ENCODE measurements at places on chromosomes 1 and 21.

DNA sequence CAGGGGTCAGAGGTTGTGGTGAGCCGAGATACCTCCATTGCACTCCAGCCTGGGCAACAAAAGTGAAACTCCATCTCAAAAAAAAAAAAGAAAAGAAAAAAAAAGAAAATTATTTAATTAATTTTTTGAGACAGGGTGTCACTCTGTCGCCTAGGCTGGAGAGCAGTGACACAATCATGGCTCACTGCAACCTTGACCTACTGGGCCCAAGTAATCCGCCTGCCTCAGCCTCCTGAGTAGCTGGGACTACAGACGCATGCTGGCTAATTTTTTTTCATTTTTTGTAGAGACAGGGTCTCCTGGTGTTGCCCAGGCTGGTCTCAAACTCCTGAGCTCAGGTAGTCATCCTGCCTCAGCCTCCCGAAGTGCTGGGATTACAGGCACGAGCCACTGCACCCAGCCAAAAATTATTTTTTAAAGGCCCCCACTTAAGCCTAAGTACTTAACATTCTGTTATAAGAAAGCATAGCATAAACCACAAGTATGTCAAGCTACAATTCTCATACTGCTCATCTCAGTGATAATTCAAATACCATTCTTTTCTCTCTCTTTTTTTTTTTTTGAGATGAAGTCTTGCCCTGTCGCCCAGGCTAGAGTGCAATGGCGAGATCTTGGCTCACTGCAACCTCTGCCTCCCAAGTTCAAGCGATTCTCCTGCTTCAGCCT is 19.9 kb downstream of the NUCKS1 start:
- DNase-seq, result no peak

- DNase-seq, result no peak
Observed at GRCh38 chr1:25042331-25043227, 112.5 kb upstream of the RUNX3 start.

DNA sequence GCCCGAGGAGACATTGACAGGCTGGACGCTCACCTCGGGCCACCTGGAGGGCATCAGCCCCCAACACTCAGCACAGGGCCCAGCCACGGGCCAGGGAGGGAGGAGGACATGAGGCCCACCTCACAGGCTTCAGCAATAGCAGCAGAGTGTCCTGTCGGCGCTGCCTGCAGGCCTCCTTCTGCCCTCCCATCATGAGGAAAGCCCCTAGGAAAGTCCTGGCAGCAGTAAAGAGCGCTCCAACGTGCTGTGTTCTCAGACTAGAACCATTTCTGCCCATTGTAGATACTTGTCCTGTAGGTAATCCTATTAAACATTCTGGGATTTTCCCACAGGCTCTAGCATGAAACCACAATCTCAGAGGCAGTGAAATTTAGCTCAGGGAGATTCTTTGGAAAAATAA is 62.0 kb upstream of the GALNT2 start:
- DNase-seq, result no peak

- no peak for DNase-seq
Observed at GRCh38 chr1:87278825-87279535, 49.7 kb upstream of the LMO4 start.

DNA sequence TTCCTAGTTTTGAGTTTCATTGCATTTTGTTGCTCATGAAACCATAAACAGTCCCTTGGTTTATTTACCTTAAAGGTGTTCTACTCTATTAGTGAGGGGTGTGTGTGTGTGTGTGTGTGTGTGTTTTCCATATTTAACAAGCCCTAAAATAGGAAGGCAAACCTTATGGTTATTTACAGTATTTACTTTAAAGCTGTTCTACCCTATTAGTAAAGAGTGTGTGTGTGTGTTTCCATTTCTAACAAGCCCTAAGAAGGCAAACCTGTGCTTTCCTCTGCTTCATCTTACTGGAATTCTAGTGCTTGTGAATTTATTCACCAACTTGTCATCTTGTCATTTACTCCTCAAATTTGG is 53.6 kb downstream of the CTTNBP2NL start:
- DNase-seq, result no peak

DNA sequence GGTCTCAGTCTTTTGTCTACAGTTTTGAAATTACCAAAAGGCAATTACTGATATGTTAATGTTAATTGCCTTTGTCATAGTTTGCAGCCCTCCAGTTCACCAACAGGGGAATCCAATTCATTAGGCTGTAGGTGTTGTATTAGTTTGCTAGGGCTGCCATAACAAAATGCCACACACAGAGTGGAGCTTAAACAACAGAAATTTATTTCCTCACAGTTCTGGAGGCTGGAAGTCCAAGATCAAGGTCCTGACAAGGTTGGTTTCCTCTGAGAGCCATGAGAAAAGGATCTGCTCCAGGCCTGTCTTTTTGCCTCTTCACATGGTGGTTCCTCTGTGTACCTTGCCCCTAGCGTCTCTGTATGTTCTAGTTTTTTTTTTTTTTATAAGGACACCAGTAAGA is 1.3 kb downstream of the RTCA start:
- DNase-seq, result no peak

DNA sequence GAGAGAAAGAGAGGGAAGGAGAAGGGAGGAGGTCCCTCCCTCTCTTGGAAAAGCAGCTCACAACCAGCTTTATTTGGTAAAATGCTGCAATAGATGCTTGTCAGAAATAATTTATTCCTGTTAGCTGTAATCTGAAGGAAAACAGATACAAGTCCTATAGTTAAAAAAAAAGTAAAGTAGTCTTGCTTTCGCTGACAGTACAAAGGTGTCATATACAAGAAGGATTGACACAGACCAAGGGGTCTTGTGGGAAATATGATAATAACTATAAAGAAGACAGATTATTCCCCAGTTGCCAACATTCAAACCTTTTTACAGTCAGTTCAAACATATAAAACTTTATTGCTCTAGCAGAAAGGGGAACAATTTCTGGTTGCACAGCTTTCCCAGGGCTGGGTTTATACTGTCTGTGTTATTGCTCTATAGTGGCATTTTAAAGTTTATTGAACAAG is 145.0 kb downstream of the PBX1 start:
- DNase-seq, result no peak

DNA sequence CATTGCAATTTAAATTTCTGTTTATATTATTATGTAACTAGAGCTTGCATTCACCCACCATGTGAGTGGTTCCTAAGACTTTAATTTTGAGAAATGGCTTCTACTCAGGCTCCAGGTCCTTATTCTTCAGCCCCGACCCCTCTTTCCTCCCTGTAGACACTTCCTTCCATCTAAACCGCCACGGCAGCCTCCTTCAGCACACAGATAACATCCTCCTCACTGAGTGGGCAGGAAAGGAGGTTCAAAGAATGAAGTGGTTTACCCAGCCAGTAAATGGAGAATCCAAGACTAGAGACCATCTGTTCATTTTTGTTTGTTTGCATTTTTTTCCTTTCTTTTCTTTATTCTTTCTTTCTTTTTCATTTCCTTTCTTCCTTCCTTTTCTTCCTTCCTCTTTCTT is 37.1 kb upstream of the SOD1 start:
- no peak for DNase-seq

- no peak for DNase-seq
Observed at GRCh38 chr1:162136760-162137159, 67.3 kb downstream of the NOS1AP start.

- no peak for DNase-seq
Observed at GRCh38 chr1:12464598-12465056, 153.4 kb downstream of the DHRS3 start.

GRCh38 chr1:3386205-3387002 is 68.1 kb upstream of the ARHGEF16 start:
- no peak for DNase-seq

- no peak for DNase-seq
Observed at GRCh38 chr1:82388679-82389078, 587.9 kb downstream of the ADGRL2 start.

DNA sequence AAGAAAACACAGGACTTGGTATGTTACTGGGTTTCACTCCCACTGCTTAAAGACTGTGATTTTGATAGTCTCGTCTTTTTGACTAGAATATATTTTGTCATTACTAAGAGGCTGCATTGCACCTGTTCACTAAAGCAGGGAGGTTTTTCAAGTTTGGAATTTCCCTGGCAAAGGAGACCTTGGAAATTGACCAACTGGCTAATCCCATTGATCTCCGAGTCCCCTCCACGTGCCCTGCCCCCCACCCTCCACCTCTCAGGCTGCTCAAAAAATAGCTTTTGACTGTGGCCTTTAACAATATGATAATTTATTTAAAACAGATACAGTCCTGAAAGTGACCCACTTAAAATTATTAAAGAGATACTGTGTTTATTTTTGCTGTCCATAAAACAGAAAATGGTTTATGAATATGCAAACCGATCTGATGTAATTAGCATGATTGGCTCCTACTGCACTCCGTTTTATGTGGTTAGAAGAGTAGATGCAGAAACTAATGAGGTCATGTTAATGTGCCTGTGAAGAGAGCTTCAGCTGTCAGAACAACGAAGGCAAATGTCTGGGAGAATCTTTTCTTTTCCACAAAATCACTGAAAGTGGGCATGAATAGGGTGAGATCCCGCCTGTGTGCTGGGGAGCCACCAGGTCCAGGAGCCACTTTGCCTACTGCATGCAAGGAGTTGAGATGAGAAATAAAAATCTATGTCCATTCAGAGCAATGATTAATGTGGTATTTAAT is 361.5 kb downstream of the RRAGC start:
- DNase-seq, result no peak

GRCh38 chr1:45908611-45909140 is 105.3 kb downstream of the MAST2 start:
- no peak for DNase-seq

DNA sequence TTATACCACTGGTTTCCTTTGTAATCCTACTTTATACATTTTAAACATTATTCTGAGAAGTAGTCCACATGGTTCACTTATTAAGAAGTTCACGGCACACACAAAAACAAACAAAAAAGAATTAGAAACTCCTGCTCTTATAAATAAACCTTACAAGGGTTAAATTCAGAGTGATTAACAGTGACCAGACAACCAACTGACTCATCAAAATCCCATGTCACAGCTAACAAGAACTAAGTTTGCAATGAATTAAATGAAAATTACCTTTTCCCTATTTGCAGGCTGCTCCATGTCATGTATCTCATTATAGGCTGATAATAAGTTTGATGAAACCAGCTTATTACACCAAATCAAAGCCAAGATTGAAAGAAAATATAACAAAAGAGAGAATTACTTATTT is 77.5 kb downstream of the PUM1 start:
- DNase-seq, result no peak

- DNase-seq, result no peak
Observed at GRCh38 chr1:18326211-18326897, 154.4 kb upstream of the KLHDC7A start.

DNA sequence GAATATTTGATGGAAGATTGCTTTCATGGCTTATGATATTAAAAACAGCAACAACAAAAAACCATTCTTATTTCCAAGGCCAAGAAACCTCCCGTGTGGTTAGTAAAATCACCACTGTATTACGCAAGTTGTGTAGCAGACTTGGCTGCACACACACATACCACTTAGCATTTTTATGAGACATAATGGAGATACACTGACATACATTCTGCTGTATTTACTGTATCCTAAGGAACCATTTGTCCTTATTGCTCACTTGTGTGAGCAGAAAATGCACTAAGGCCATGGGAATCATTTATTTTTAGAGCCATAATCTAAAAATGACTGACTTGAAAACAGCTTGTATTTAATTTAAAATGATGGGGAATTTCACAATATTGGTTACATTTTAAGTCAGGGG is 584 bp upstream of the C1orf141 start:
- DNase-seq, result no peak

GRCh38 chr1:183778045-183778444 is 26.9 kb upstream of the RGL1 start:
- no peak for DNase-seq

- no peak for DNase-seq
Observed at GRCh38 chr1:4963251-4963650, 308.8 kb downstream of the AJAP1 start.

GRCh38 chr1:117857418-117857817 is 72.0 kb downstream of the GDAP2 start:
- DNase-seq, result no peak
